Activated T-helper 1 cell treated with anti-CD3 and anti-CD28 coated beads, Interleukin-2, amount 50 U/mL, for 16 hours (primary cell): ENCODE measurements at places on chromosomes 1 and 21.

- DNase-seq, result no peak
Measured at GRCh38 chr1:166730299-166730888, 108.9 kb upstream of the POGK start.

GRCh38 chr1:36359911-36360550, 25.7 kb downstream of the STK40 start:
- no peak for DNase-seq

- no peak for DNase-seq
Measured at GRCh38 chr1:19476450-19477190, 8.7 kb downstream of the CAPZB start.

- no peak for DNase-seq
Measured at GRCh38 chr1:224500796-224501195, 66.2 kb upstream of the WDR26 start.
